ENCODE measurements at places on chromosomes 3 and 15.
A peak's percentile ranks its signal among the peaks of the same experiment; 100 is the strongest.

DNA sequence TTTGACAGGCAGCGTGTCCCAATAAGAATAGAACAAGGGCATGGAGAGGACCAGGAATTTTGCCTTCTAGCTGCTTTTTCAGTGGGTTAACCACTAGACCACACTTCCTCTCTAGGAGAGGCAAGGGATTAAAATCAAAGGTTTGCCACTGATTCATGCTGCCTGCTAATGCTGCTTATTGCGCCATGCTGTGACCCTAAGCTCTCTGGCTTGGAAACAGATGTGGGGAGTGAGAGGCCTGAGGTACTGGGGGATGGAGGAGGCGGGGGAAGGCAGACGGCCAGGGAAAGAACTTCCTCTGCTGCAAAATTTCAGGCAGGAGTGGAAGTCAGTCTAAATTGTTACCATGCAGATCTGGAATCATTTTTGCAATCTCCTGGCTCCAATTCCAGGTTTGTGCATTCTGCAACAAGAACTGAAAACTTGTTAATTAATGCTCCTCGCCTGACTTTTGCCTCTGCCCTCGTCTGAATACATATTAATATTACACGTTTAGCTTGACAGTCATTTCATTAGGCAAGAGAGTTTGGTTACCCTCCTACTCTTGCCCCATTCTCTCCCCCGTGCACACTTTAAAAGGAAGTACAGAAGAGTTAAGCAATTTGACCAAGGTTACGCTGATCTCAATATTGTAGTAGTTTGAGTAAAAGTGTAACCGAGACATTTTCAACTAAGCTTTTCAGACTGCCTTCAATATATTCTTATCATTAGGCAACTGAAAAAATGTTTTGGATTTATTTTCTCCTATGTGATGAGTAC, 121.7 kb upstream of the SPRED1 start:
- DNase-seq = peak; percentile 96

GRCh38 chr3:142990721-142991120, 10.6 kb upstream of the U2SURP start:
- DNase-seq = no peak

- DNase-seq = no peak
Measured at GRCh38 chr15:85793641-85794597, 806 bp downstream of the KLHL25 start.

DNA sequence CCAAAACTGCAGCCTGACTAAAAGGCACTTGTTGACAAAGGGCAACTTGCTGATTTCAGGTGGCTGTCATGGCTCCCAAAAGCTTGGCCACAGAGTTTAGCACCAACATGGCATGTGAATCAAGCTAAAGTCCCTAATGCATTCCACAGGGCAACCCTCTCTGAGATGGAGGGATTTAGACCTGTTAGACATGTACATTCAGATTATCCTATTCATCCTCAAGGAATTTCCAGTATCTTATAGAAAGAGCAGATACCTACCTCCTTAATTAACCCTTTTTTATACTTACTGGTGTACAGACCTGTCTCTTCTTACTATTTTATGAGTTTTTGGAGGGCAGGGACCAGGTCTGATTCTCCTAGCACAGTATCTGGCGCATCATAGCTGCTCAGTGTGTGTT, 31.3 kb downstream of the ACP3 start:
- DNase-seq = no peak

GRCh38 chr3:13235079-13235478, 161.8 kb upstream of the IQSEC1 start:
- DNase-seq = no peak

- DNase-seq = no peak
Measured at GRCh38 chr3:56124546-56124945, 343.7 kb downstream of the ERC2 start.

DNA sequence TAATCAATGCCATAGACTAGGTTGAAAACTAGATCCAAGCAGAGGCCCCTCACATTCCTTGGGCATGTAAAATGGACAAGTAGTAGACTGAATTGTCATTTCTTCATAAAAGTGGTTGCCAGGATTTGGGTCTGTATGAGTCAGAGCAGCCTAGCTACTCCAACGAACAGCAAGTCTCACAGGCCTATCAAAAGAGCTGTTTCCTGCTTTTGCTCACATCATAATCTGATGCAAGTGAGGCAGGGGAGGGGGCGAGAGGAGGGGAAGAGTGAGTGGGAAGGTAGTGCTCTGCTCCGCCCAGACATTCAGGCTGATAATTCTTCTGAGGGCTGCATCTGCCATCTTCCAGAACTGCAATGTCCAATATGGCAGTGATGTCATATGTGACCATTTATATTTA, 228.9 kb upstream of the PRICKLE2 start:
- DNase-seq = peak; percentile 32

- peak; percentile 24 for DNase-seq
Measured at GRCh38 chr15:36313021-36313420, 266.4 kb upstream of the CDIN1 start.

DNA sequence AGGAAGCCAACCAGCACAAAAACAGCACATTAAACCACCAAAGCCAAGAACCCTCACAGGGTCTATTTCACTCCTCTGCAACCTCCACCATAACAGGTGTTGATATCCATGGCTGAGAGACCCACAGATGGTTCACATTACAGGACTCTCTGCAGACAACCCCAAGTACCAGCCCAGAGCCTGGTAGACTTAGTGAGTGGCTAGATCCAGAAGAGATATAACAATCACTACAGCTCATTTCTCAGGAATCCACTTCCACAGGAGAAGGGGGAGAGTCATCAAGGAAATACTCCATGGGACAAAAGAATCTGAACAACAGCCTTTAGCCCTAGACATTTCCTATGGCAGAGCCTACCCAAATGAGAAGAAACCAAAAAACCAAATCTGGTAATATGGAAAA, 168.1 kb upstream of the CD96 start:
- DNase-seq = no peak

GRCh38 chr15:101185336-101185735, 66.5 kb downstream of the CHSY1 start:
- DNase-seq = no peak

DNA sequence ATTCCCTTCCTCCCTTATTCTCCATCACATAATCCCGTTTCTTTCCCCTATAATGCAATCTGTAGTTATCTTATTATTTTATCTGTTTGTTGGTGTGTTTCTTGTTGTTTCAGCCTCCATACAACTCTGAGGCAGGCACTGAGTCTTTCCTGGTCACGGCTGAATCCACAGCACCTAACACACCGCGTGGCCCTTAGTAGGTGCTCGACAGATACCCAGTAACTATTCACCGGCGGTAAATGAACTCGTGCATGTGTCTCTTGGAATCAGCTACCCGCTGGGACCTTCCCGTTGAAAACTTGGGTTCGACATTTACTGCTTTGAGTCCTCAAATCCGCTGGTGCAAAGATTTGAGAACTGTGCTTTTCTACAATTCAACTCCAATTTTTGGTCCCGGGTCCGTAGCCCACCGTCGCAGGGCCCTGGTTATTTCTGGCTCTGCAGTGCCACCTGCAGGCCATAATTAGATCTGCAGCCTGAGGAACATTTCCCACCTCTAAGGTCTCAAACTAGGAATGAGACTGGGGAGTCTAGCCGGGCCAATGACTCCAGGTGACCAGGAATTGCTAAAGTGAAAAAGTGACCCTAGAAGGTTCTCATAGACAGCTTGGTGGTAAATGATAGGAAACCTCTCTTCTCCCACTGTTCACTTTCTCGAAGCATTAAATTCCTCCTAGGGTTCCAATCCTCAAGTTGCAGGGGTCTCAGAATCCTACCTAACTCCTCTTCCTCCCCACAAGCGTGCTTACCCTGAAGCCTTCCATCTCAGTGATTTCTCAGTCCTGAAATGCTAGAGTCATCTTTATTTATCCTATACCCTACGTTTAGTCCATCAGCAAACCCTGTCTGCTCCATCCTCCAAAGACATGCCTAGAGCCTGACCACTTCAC, 40.0 kb upstream of the TRH start:
- no peak for DNase-seq

- no peak for DNase-seq
Measured at GRCh38 chr3:97721446-97721845, 43.1 kb upstream of the ARL6 start.

- DNase-seq = no peak
Measured at GRCh38 chr3:125266971-125267370, 54.4 kb upstream of the SLC12A8 start.

DNA sequence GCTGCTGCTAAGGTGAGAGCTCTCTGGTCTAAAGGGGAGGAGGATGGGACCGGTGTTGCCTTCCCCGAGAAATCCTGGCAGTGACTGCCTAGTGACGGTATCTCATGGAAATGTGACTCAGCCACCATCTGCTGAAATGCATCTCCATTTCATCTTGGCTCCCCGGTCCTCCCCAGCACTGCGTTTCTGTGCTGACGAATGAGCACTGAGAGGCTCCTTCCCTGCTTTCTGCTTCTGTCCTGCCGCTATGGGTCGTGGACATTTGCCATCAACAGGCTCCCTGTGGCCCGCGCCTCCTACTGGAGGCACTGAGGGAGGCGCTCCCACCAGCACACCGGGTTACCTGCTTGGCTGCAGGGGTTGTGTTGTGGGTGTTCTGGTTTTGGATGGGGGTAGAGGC, 13.5 kb upstream of the SEC13 start:
- peak; percentile 37 for DNase-seq

DNA sequence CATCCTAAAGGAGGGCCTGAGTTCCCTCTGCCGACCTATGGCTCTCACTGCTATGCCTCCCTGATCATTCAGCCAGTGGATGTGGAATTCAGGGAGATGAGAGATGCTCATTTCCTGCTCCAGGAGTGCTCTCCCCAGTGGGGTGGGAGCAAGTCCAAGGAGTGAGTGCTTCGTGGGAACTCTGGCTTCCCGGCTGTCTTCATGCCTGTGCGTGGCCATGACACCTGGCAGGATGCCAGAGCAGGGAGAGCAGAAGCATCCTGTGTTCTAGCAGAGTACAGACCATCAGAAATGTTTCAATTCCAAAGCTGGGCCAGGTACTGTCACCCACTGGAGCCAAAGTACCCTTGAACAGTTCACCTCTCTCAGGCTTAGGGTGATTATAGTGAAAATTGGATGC, 45.1 kb downstream of the APH1B start:
- DNase-seq = peak; percentile 20

- DNase-seq = no peak
Measured at GRCh38 chr3:13642597-13642996, 93.7 kb downstream of the FBLN2 start.

DNA sequence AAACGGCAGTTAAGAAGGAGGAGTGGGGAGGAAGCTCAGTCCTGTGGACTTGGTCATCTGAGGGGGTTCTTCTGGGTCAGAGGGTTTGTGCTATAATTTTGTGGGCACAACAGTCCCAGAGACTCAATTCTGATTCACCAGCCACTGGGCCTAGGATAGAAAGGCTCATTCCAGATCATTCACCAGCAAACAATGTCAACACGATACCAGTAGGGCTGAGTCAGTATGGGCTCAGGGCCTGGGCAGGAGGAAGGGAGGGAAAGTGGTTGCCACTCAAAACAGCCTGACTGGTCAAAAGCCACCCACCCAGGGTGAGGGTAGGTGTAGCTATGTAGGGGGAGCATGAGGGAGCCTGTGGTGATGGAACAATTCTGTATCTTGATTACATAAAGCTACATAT, 86.9 kb upstream of the MEX3B start:
- DNase-seq = peak; percentile 79

- DNase-seq = no peak
Measured at GRCh38 chr3:14552717-14553116, 12.6 kb upstream of the GRIP2 start.

GRCh38 chr3:48268936-48269561, 28.1 kb downstream of the ZNF589 start:
- no peak for DNase-seq

DNA sequence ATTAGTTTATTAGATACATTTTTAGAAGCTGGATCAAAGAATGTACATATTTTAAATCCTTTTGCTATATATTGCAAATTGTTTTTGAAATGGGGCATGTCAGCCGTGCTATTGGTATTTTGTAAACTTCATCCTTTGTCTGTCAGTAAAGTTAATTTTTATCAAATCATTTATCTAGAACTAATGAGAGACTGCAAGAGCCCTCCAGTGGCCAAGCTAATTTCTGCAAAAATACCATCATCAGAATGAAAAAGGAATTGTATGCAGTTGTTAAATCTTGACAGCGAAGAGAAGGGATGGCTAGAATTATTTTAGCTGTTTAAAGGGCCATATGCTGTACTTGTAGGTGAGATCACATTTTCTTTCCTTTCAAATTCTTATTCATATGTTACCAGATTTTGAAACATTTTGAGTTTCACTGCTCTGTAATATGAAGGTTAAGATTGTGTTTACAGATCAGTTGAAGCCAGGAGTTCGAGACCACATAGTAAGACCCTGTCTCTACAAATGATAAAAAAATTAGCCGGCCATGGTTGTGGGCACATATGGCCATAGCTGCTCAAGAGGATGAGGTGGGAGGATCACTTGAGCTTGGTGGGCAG, 8.1 kb upstream of the CLDN11 start:
- no peak for DNase-seq

- no peak for DNase-seq
Measured at GRCh38 chr15:66774001-66774814, 72.2 kb downstream of the SMAD6 start.

- no peak for DNase-seq
Measured at GRCh38 chr3:23949784-23950183, 4.7 kb downstream of the NR1D2 start.

- no peak for DNase-seq
Measured at GRCh38 chr15:42858540-42858939, 62.0 kb downstream of the TTBK2 start.

- no peak for DNase-seq
Measured at GRCh38 chr3:150965436-150965835, 7.1 kb downstream of the CLRN1 start.

- no peak for DNase-seq
Measured at GRCh38 chr3:159447841-159448240, 540.8 kb upstream of the IL12A start.

DNA sequence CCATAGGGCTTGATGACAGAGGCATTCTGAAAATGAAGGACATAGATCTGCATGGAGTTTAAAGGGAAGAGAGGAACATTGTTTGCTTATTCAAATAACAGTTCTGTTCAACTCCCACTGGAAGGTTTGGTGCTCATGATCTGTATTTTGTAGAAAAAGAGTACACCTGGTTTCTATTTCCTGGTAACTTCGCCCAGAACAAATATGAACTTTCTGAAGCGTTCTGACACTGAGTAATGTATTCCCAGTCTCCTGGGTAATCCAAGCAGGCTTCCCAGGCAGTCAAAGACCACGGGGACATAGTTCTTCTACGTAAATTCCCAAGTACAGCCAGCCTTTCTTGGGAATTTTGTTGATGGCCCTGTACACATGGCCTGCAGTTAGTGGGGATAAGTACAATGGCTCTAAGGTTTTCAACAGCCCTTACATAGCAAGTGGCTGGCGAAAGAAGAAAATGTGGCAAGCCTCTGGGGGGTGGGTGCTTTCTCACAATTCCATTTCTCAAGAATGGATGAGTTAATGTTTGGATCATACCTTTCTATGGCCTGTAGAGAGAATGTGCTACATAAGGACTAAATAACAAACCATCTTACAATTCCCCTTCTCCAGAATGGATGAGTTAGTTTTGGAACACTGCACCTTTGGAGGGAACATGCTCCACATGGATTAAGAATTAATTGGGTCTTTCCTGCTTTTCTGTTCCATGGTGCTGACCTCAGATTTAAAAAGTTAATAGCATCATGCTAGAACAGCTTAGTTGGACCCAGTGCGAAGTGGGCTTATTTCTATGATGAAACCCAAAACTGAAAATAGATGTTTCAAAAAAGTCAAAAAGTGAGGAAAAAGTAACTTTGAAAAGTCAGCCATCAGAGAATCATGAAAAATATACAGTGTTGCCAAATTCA, 52.7 kb downstream of the COL6A6 start:
- no peak for DNase-seq

- DNase-seq = no peak
Measured at GRCh38 chr3:146501752-146502151, 32.4 kb upstream of the PLSCR2 start.

- DNase-seq = no peak
Measured at GRCh38 chr15:40932156-40932555, 3.0 kb downstream of the DLL4 start.

All from GM04504 (cell line).